ENCODE measurements at places on chromosomes 6 and 20.

DNA sequence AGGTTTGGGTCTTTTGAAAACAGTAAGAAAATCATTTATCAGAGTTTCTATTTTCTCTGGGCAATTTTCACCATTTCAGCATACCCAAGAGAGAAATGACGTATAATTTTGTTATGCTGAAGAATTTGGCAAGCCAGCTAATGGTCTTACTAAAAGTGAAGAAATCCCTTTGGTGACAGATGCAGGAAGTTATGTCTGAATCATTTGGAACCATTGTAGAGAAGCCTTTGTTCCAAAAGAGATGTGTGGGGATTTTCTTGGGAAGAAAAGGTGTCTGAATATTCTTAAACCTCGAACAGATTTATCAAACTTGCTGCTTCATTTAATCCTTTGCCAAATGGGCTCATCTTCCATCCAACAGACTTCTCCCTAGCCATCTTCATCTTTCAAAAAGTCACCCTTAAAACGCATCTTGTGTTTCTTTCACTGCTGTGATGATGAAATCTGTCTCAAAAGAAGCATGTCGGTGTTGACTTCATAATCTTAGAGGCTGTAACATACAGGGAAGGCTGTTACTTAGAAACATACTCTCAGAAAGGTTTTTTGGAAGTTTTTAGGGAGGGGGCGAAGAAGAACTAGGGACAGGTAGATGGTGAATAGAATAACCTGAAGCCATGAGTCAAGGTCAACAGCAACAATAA lies 39.5 kb downstream of the CITED2 start:
- DNase-seq = no peak

DNA sequence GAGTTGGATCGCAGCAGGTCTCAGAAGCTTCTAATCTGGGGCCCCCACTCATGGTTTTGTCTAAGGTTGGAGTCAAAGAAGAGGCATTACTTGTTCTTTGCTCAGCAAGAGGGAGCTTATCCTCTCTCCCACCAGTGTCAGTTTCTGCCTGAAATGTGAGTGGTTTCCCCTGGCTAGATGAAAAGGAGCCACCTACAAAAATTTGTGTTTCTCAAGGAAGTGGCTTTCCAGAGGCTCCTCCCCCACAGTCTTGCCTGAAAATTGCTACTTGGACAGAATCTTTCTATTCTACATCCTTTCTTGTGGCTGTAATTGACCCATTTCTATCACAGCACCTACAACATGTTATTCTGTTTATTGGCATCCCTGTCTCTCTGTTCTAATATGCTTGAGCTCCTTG lies 37.9 kb downstream of the SCML4 start:
- DNase-seq = no peak

GRCh38 chr6:157322792-157323254 lies 496 bp downstream of the TMEM242 start:
- no peak for DNase-seq

- no peak for DNase-seq
These were observed 48.0 kb upstream of the DST start for GRCh38 chr6:56690519-56691285.

DNA sequence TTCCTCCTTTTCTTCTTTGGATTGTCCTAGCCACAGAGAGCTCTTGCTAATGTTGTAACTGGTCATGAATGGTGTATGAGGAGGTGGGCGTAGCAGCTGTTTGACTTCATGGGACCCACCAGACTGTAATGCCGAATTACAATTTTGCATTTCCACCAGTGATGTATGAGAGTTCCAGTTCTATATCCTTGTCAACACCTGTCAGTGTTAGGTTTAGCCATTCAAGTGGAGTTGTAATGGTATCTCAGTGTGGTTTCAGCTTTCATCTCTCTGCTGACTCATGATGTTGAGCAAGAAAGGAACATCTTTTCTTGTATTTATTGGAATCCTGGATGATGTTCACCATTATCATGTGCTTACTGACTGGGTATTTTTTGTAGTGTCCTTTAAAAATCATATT lies 5.1 kb downstream of the IGF2R start:
- DNase-seq = no peak

- no peak for DNase-seq
These were observed 42.7 kb upstream of the GCNT2 start for GRCh38 chr6:10478187-10479040.
